ENCODE measurements at places on chromosomes 2 and 18.
A peak's percentile ranks its signal among the peaks of the same experiment; 100 is the strongest.

GRCh38 chr2:10579876-10580514 lies 109.8 kb downstream of the NOL10 start:
- H3K27me3 ChIP-seq: no peaks in the 10 kb centered on the region
- DNase-seq: no peak
- H3K27ac ChIP-seq: no peak overlapping the region
- H3K36me3 ChIP-seq: peaks cover 40% of the 10 kb centered on the region
- no peaks in the 10 kb centered on the region for H3K4me1 ChIP-seq

GRCh38 chr2:181122601-181123000 lies 142.2 kb downstream of the UBE2E3 start:
- no peak overlapping the region for H3K4me3 ChIP-seq
- peaks cover 14% of the 10 kb centered on the region for H3K4me1 ChIP-seq
- no peak overlapping the region for H3K27ac ChIP-seq
- DNase-seq: no peak

GRCh38 chr2:224381521-224382279 lies 20.2 kb downstream of the FAM124B start:
- no peaks in the 10 kb centered on the region for H3K27me3 ChIP-seq
- no peak overlapping the region for H3K27ac ChIP-seq
- no peak for DNase-seq
- no peaks in the 10 kb centered on the region for H3K36me3 ChIP-seq
- no peaks in the 10 kb centered on the region for H3K4me1 ChIP-seq
- no peak overlapping the region for H3K4me3 ChIP-seq

GRCh38 chr2:16869711-16870110 lies 204.1 kb upstream of the CYRIA start:
- no peaks in the 10 kb centered on the region for H3K27me3 ChIP-seq
- no peaks in the 10 kb centered on the region for H3K4me1 ChIP-seq
- no peak for DNase-seq
- H3K4me3 ChIP-seq: no peak overlapping the region
- no peaks in the 10 kb centered on the region for H3K36me3 ChIP-seq

GRCh38 chr2:41717839-41718238 lies 330.0 kb upstream of the PKDCC start:
- H3K4me1 ChIP-seq: no peaks in the 10 kb centered on the region
- DNase-seq: no peak
- no peaks in the 10 kb centered on the region for H3K27me3 ChIP-seq
- H3K4me3 ChIP-seq: no peak overlapping the region
- H3K36me3 ChIP-seq: no peaks in the 10 kb centered on the region
- no peak overlapping the region for H3K27ac ChIP-seq

GRCh38 chr2:234368861-234369261 lies 128.0 kb downstream of the ARL4C start:
- peaks cover 46% of the 10 kb centered on the region for H3K4me1 ChIP-seq
- H3K36me3 ChIP-seq: no peaks in the 10 kb centered on the region
- peak; percentile 18 for DNase-seq
- peak overlapping the region; percentile 56 for H3K27ac ChIP-seq
- H3K4me3 ChIP-seq: no peak overlapping the region

DNA sequence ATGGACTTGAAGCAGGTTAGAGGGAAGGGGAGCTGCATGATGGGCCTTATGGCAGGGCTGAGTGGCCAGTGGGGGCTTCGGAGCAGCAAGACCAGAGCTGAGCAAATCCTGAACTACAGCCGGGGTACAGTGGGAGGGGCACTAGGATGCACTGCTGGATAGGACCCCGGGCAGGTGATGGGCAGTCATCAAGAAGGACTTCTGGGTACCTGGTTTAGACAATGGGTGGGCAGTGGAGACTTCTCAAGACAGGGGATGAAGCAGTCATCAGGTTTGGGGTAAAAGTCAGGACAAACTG lies 507.4 kb upstream of the MYT1L start:
- no peak overlapping the region for H3K27ac ChIP-seq
- no peaks in the 10 kb centered on the region for H3K36me3 ChIP-seq
- H3K4me3 ChIP-seq: no peak overlapping the region
- no peak for DNase-seq
- H3K4me1 ChIP-seq: no peaks in the 10 kb centered on the region

- H3K27me3 ChIP-seq: no peaks in the 10 kb centered on the region
- H3K27ac ChIP-seq: no peak overlapping the region
- H3K36me3 ChIP-seq: peaks cover 74% of the 10 kb centered on the region
- no peak overlapping the region for H3K4me3 ChIP-seq
- no peaks in the 10 kb centered on the region for H3K4me1 ChIP-seq
Measured at GRCh38 chr2:240596080-240596460, 9.5 kb downstream of the CAPN10 start.

GRCh38 chr18:71784777-71785176 lies 759.4 kb downstream of the CBLN2 start:
- no peaks in the 10 kb centered on the region for H3K36me3 ChIP-seq
- DNase-seq: no peak
- H3K27me3 ChIP-seq: no peaks in the 10 kb centered on the region
- H3K4me1 ChIP-seq: no peaks in the 10 kb centered on the region
- no peak overlapping the region for H3K27ac ChIP-seq
- H3K4me3 ChIP-seq: no peak overlapping the region

DNA sequence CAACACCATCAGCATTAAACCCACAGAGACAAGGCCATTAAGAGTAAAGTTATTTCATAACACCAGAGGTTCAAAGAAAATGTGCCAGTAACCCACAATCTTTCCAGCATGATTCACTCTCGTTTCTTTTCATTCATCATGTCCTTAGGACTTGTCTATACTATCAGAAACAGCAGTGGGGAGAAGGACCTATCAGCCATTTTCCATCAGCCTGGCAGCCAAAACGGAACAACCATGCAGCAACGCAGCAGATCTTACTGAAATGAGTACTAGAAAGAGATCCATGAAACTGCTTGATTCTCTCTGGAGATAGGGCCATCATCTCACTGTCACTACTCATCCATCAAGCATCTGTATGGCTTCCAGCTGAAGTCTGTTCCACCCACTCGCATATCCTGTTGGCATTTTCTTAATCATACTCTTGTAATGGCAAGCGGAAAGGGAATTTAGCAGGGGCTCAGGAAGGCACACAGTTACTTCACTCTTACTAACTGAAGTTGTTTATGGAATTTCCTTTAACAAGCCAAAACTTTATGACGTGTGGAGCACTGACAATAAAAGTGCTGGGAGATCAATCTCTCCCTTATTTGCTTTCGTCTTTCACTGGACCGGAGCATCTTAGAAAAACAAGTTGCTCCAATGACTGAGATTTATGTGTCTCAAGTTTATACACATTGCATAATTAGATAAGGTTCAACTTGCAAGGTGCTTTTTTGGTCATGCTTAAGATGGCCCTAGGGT lies 69.7 kb downstream of the EPHA4 start:
- H3K36me3 ChIP-seq: no peaks in the 10 kb centered on the region
- H3K27me3 ChIP-seq: no peaks in the 10 kb centered on the region
- no peak for DNase-seq
- no peak overlapping the region for H3K4me3 ChIP-seq

DNA sequence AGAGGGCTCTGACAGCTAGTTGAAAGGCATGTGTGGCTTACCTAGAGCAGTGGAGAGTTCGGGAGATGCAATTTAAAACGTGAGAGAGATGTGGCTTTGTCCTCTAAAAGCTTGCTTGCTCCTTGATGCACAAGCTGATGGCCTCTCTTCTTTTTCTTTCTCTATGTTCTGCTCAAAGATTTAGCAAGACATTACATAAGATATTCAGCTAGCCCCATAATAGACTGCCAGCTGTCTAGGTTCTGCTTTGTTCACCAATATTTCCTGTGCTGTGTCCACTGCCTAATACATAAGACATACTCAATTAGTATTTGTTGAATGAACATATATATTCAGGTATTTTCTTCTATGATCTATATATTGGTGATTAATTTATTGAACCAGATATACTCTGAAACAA lies 31.1 kb downstream of the SPATS2L start:
- H3K27ac ChIP-seq: no peak overlapping the region
- no peaks in the 10 kb centered on the region for H3K27me3 ChIP-seq
- H3K36me3 ChIP-seq: no peaks in the 10 kb centered on the region
- no peak for DNase-seq
- H3K4me1 ChIP-seq: no peaks in the 10 kb centered on the region

DNA sequence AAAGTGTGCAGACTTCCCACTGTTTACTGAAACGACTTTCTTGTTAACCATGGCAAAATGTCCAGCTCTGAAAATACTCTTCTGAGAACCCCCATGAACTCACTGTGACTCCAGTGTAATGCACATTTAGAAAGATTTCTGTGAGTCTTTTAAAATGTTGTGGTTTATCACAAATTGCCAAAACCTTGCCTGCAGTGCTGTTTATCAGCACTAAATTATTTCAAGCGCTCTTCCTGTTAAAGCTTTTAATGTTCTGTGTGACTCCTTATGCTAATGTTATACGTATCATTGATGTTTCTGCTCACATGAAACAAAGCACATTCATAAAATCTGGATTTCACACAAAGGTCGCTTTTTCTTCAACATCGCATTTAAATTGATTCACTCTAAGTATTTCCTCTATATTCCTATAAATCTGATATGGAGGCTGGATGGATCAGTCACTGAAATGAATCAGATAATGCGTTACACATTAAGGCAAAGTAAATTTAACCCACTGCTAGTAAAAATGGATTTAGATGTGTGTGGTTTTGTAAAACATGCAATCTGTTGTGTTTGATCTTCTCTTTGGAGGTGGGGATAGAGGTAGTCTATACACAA lies 521.2 kb downstream of the NYAP2 start:
- no peaks in the 10 kb centered on the region for H3K4me1 ChIP-seq
- H3K4me3 ChIP-seq: no peak overlapping the region
- H3K27ac ChIP-seq: no peak overlapping the region
- no peaks in the 10 kb centered on the region for H3K27me3 ChIP-seq
- no peaks in the 10 kb centered on the region for H3K36me3 ChIP-seq
- DNase-seq: no peak

DNA sequence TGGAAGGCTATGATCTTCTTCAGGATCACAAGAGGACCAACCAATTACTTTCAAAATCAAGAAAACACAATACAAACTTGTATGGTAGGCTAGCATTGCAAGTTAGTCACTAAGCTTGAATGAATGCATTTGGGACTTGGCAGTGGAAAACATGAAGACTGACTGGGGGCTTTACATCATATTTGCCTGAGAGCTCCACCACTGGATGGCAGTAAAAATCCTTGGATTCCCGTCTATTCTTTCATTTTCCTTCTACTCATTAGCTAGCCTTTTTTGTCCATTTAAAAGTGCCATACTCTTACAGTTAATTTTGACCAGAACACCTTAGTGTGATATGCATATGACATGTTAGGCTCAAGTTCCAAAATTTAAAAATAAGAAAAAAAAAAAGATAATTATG lies 63.5 kb upstream of the RASGRP3 start:
- no peak for DNase-seq
- H3K36me3 ChIP-seq: no peaks in the 10 kb centered on the region
- H3K27ac ChIP-seq: no peak overlapping the region

GRCh38 chr2:205989271-205990071 lies 96.5 kb downstream of the INO80D start:
- H3K27me3 ChIP-seq: no peaks in the 10 kb centered on the region
- no peak overlapping the region for H3K4me3 ChIP-seq
- no peaks in the 10 kb centered on the region for H3K36me3 ChIP-seq
- no peak overlapping the region for H3K27ac ChIP-seq

DNA sequence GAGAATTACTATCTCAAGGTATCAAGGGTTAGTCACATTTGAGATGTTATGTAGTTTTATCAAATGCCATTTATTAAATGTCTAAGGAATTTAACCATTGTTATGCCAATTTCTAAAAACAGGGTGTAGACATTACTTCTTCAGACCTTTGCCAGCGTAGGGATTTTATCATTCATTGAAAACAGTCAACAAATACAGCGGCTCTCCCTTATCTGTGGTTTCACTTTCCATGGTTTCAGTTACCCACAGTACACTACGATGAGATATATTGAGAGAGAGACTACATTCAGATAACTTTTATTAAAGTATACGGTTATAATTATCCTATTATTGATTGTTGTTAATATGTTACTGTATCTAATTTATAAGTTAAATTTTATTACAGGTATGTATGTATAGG lies 234.7 kb downstream of the TMX3 start:
- no peak for DNase-seq
- H3K36me3 ChIP-seq: no peaks in the 10 kb centered on the region
- no peaks in the 10 kb centered on the region for H3K27me3 ChIP-seq
- H3K27ac ChIP-seq: no peak overlapping the region
- H3K4me3 ChIP-seq: no peak overlapping the region

GRCh38 chr18:60732143-60732542 lies 359.6 kb upstream of the MC4R start:
- H3K36me3 ChIP-seq: no peaks in the 10 kb centered on the region
- DNase-seq: no peak
- no peak overlapping the region for H3K4me3 ChIP-seq
- no peak overlapping the region for H3K27ac ChIP-seq

DNA sequence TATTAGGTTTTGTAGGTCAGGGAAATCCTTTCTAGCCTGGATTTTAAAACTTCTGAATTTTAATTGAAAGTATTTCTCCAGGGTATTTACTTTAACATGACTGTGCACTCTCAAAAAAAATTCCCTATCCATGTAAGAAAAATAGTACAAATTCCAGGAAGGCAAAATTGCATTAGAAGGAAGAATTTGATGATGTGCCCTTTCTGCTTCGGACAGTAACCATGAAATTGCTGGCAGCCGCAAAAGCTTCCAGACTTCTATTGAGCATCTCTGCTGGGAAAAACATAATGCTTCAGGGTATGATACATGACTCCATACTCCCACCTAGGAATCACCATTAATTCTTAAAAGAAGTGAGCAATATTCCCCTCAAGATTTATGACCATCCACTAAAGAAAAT lies 17.2 kb upstream of the KLF7 start:
- H3K36me3 ChIP-seq: no peaks in the 10 kb centered on the region
- no peak overlapping the region for H3K4me3 ChIP-seq
- H3K27ac ChIP-seq: no peak overlapping the region
- no peaks in the 10 kb centered on the region for H3K27me3 ChIP-seq

DNA sequence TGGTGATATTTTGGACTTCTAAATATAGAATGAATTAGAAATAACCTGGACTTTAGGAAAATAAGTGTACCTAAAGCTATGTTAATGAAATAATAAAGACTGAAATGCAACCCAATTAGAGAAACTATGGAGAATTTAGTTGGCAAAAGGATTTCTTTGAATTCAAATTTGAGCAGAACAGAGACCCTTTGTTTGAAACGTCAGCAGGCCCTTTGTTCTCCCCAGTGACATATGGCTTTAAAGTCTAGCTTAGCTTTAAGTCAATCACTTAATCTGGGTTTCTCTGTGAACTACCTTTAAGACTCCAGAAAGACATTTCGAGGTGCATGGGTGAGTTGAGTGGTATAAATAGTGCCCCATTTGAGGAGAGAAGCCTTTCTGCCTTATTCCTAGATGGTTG lies 130.5 kb upstream of the CREB1 start:
- no peaks in the 10 kb centered on the region for H3K27me3 ChIP-seq
- DNase-seq: no peak
- H3K4me1 ChIP-seq: no peaks in the 10 kb centered on the region

DNA sequence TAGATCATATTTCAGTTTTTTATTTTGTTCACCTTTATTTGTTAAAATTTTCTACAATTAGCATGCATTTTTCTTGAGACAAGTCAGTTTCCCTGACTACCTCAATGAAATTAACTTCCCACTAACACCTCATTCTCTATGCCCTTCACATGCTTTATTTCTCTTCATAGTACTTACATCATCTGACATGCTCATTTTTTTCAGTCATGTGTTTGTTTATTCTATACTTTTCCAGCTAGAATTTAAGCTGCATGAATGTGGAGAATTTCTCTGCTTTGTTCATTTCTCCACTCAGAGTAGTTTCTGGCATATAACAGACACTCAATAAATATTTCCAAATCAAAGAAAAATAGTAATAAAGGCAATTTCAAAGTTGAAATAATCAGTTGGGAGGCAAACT lies 78.9 kb upstream of the SCN7A start:
- H3K36me3 ChIP-seq: no peaks in the 10 kb centered on the region
- no peaks in the 10 kb centered on the region for H3K27me3 ChIP-seq
- no peaks in the 10 kb centered on the region for H3K4me1 ChIP-seq
- no peak overlapping the region for H3K4me3 ChIP-seq
- no peak for DNase-seq
- no peak overlapping the region for H3K27ac ChIP-seq

Measured in effector memory CD4-positive, alpha-beta T cell (primary cell).